ENCODE measurements at places on chromosomes 7 and 10.

- DNase-seq = no peak
These were observed 2.3 kb upstream of the FUOM start for GRCh38 chr10:133359972-133360610.

DNA sequence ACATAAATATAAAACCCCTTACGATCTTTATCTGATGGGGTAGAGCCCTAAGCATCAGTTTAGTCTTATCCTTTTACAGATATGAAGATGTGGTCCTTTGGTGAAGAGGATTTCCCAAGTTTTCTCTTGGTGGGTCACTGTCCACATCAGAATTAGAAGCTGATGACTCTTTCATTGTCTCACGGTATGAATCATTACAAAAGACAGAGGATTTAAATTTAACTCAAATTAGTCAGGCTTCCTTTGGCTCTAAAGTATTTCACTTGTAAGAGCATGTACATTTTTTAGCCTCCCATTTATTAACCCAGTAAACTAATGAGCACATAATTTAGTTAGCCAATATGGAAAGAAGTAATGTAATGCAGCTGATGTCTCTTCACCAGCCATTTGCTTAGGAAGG lies 49.9 kb upstream of the TMEM26 start:
- DNase-seq = peak; percentile 24

DNA sequence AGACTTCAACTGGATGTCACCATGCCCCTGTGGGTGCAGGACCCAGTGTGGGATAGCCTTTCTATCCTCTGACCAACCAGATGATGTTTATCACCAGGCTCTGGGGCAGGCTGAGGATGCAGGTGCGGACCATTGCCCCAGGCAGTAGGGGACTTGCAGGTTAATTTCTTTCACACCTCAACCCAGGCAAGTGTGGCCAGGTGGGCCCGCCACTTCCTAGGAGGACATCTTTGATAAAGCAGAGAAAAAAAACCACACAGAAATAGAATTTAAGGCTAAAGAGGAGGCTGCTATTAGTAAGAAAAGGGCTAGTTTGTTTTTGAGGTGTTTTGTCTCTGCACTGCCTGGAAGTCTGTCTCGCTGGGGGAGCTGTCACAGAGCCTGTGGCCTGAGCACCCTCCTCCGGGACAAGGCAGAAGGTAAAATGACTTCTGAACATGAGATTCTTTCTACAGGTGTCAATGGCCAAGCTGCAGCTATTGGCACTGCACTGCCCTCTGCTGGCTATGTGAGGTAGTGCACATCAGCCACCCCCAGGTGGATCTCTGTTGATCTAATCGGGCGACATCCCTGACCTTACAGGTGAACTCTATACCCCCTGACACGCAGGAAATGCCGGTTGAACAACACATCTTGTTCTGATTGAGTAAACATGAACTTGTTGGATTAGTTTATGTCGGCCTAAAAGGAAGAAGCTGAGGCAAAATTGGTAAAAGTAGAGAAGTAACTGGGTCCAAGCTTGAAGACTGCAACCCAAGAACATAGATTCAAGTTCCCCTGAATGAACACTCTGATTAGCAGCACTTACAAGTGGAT lies 21.0 kb downstream of the UPP1 start:
- peak; percentile 71 for DNase-seq

DNA sequence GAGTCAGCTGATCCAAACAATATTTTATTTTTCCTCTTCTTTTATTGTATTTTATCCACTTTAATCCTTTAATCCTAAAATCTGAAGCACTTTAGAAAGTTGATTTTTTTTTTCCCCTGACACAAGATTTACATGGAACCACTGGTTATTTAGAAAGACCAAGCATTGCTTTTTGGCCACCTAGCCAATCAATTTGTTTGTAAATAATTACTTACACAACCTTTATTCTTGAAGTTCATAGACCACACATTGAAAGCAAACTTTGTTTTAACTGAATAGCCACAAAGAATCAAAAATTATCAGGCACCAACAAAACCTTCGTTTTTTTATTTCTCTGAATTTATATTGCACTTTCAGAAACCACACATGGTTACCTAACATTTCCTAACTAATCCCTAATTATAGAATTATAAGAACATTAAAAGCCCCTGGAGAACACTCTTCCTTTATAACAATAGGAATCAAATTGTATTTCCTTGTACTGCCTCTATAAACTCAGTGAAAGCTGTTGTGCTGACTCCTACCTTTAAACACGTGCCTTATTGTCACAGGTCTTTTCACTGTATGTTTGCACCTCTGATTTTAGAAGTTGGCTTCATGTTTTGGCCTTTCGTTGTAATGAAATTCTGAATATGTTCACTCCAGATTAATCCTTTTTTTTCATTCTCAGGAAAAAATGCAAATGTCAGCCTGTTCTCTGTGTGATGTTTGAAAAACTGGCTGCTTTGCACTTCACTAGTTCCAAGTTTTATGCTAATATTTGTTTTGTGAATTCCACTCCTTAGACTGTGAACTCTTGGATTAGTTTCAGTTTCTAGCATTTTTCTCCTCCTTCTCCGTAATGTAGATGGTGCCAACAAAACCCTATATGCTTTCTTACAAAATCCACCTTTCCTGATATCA lies 1511.9 kb downstream of the REEP3 start:
- DNase-seq = no peak

DNA sequence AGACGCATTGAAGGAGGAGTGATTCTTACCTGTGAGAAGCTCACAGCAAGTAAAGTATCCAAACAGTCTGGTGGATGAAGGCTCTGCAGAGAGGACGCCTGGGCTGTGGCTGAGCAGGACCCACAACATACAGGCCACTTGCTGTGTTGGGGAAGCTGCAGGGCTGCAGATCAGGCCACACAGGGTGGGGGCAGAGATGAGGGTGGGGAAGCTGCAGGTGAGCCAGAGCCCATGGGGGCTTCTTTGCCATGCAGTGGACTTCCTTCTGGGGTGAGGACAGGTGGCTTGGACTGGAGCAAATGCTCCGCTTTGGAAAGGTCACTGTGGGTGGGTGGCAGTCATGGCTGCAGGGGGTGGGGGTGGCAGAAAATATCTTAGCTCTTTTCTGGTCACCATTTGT lies 214.8 kb downstream of the GLRX3 start:
- DNase-seq = no peak

- no peak for DNase-seq
These were observed 8.4 kb downstream of the INHBA start for GRCh38 chr7:41694495-41694894.

GRCh38 chr7:2714636-2715035 lies 26.6 kb downstream of the AMZ1 start:
- no peak for DNase-seq

DNA sequence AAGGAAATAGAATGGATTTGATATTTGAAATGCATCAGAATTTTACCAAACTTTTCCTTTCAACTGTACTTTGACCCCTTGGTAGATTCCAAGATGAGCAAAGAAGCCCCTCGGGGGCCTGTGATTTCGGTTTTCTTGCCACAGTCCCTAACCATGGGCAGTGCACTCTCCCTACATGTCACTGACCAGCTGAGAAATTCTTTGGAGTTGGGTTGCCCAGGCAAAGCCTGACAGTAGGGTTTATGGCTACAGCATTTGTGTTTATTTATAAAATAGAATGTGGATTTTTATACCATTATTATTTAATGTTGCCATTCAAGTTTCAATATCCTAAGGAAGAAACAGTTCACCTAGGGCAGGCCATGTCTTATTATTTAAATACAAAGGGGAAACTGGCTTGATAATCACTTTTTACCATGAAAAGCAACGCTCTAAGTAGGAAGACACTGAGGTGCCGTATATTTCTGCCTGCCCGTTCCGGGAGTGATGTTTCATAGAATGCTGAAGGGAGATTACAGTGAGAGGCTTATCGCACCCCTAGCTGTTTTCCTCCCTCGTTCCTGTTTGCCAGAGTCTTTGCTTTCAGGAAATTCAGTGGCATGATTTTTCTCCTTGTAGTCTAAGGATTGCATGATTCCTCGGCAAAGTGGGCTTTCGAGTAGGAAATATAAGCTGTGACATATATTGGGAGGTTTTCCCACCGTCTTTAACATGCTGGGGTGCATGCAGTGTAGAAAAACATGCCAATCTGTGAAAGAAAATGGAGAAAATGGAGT lies 35.8 kb downstream of the WIPF3 start:
- no peak for DNase-seq

DNA sequence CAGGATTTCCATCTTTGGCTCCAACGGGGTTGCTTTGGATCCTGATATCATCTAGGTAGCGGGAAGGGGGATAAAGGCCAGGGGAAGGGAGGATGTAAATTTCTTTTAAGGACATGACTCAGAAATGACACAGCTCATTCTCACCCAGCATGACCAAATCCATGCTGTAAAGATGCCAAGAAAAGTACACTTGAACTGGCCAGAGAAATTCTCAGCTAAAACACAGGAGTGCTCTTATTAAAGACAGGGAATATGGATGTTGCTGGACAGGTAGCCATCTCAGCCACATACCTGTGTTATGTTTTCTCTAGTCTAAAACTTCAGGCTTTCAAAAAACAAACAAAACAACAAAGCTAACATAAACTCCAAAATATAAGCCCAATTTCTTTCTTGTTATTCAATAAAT lies 68.3 kb downstream of the NAMPT start:
- DNase-seq = peak; percentile 94

DNA sequence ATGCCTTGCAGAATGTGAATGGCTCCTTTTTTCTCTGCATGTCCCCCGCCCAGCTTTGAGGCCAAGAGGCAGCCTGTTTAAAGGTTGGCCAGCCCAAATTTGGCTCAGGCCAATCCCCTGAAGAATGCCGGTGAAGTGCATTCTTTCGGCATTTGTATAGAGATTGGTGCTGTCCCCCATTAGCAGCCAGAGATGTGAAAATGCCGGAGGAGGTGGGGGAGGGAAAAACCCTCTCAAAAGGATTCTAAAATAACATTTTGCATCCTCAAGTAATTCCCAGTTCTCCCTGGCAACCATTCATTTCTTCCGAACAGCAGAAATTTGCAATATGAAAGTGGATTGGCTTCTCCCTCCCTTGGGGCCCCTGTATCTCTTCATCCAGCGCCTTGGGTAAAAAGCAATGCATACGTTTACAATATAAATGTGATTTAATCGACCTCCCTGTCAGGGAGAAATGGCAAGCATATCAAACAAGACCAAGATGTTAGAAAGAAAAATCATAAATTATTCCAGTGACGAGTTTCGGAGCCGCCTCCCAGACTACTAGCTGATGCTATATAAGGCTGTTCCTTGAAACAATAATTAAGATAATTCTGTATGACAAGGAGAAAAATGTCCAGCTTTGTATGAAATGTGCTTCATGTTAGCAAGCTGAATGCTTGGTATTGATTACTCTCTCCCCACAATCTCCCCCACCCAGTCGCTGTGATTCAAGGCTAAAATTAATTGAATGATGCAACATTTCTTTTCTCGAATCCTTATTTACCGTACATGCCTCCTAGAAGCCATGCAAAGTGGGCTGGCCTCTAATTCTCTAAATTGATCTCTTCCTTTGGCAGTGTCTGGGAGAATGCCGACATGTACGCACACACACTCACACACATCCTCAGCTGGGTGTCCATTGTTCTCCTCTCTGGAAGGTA lies 323.7 kb downstream of the RPS24 start:
- DNase-seq = no peak

DNA sequence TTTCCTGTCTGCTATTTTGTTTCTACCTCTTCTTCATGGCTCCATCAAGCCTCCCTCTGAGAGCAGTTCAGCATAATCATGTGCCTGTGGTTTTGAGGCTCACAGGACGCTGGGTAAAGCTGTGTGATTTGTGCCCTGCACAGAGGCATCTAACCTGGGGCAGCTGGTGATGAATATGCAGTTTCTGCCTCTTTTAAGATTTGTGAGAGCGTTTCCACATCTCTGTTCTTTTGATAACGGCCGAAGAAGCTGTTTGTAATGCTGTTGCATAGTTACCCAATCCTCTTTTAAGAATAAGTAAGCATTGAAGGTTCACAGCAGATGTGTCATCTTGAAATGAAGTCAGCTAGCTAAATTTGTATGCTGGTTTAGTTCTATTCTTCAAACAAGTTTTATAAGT lies 45.2 kb downstream of the PNLIPRP3 start:
- peak; percentile 1 for DNase-seq

- peak; percentile 64 for DNase-seq
These were observed 22.3 kb upstream of the TMEM26 start for GRCh38 chr10:61475449-61475873.

GRCh38 chr10:121096617-121097431 lies 245.7 kb downstream of the WDR11 start:
- no peak for DNase-seq

GRCh38 chr7:8549046-8549445 lies 115.6 kb downstream of the NXPH1 start:
- no peak for DNase-seq

DNA sequence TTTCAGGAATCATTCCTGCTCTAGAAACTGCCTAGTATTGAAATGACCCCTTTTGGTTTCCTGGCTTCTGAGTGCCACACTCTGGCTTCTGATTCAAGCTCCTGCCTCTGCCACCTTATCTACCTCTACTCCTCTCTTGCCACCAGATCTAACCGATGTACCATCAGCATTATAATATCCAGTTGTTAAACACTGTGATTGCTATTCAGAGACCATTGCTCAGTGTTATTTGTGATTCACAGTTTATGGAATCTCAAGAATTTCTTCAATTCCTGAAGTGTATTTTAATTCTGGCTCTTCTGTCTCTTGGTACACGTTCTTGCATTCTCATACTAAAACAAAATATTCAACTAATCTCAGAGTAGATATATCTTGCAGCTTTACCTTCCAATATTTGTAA lies 88.7 kb downstream of the DYNC1I1 start:
- DNase-seq = peak; percentile 13

DNA sequence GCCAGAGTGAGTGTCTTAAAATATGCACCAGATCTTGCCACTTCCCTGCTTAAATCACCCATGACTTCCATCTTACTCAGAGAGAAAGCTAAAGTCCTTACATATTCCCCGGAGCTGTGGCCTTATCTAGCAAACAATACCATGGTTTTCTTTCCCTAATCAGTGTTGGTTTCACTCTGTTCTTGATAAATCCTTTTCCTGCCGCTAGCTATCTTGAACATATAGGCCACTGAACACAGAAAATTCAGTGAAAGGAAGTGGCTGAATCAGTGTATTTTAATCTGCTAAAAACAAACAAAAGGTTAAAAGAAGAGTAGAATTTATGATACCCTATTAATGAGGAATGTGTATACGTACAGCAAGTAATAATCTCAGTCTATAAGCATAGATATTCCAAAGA lies 42.0 kb upstream of the JAZF1 start:
- DNase-seq = no peak

GRCh38 chr10:107856047-107856315 lies 691.5 kb upstream of the SORCS1 start:
- DNase-seq = no peak

- peak; percentile 21 for DNase-seq
These were observed 3.8 kb downstream of the MINDY3 start for GRCh38 chr10:15856328-15857015.

DNA sequence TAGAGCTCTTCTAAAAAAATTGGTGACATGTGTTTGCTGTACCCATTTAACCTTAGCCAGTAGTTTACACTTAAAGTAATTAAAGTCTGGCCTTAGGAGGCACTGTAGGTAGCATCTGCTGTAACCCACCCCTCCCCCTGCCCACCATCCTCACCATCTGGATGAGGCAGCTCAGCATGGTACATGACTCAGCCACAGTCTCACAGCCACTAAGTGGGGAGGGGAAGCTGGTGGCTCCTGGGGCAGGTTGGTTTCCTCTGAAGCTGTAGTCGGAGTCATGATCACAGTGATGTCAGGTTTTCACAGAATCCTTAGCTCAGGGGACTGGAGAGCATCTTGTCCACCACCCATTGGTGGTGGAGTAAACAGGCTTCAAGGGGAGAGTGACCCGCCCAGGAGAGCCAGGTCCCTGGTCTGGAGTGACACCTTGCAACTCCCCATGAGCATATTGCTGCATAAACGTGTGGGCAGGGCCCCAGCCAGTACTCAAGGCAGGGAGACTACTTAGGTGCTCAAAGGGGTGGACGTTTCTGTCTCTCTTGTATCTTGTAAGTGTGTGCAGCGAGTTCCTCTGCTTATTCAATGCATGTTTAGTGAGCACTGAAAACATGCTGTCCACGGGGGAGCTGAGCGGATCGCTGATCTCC lies 125.9 kb downstream of the GRK5 start:
- DNase-seq = no peak

Measured in adipocyte (in vitro differentiated cells).